Sigmoid colon (tissue), 7 donors: ENCODE measurements at places on chromosomes 5 and 9. TPM values are rescaled to one million over a fixed set of nuclear protein-coding genes. Genes with fewer than 3 reads are reported as not detected.

The TRPM3 gene
- polyA plus RNA-seq: not detected

The CCL27 gene
- 0.63 TPM for polyA plus RNA-seq

The SMIM33 gene
- polyA plus RNA-seq: 4.7 TPM

The ANKRD34B gene
- 0.01 TPM for polyA plus RNA-seq

The TCF7 gene
- 38.4 TPM for polyA plus RNA-seq

The CLIC3 gene
- not detected for polyA plus RNA-seq

The GPR151 gene
- polyA plus RNA-seq: not detected

The MRPL22 gene
- polyA plus RNA-seq: 53.5 TPM

The LPAR1 gene
- polyA plus RNA-seq: 42.0 TPM

The BTNL8 gene
- 32.2 TPM for polyA plus RNA-seq

The LECT2 gene
- not detected for polyA plus RNA-seq

The CKMT2 gene
- 6.0 TPM for polyA plus RNA-seq

The ARHGEF37 gene
- 4.8 TPM for polyA plus RNA-seq

The CNOT8 gene
- 51.6 TPM for polyA plus RNA-seq

The TRIM7 gene
- polyA plus RNA-seq: 0.60 TPM

The WWC1 gene
- 15.4 TPM for polyA plus RNA-seq

The PCDHB14 gene
- polyA plus RNA-seq: not detected

The CCDC192 gene
- polyA plus RNA-seq: 2.4 TPM

The PCDHGB6 gene
- polyA plus RNA-seq: not detected

The RAB3C gene
- polyA plus RNA-seq: under 0.01 TPM

The ATOSB gene
- 17.4 TPM for polyA plus RNA-seq

The IL3 gene
- not detected for polyA plus RNA-seq

The FAM200C gene
- 1.2 TPM for polyA plus RNA-seq

The TMEM171 gene
- polyA plus RNA-seq: 21.7 TPM

The SHISAL2B gene
- polyA plus RNA-seq: not detected

The IL5 gene
- polyA plus RNA-seq: not detected

The FXN gene
- polyA plus RNA-seq: 16.1 TPM

The NUP214 gene
- polyA plus RNA-seq: 9.2 TPM
